ENCODE measurements at places on chromosomes 2 and 18. TPM values are rescaled to one million over a fixed set of nuclear protein-coding genes. Genes with fewer than 3 reads are reported as not detected.

GRCh38 chr2:239950144-239951128, 74.7 kb downstream of the NDUFA10 start:
- no peaks in the 10 kb centered on the region for H3K27me3 ChIP-seq
- H3K27ac ChIP-seq = no peak overlapping the region
- DNase-seq = no peak
- no peak overlapping the region for H3K4me3 ChIP-seq

GRCh38 chr18:80193701-80194100, 53.6 kb downstream of the PARD6G start:
- no peak overlapping the region for H3K27ac ChIP-seq
- no peaks in the 10 kb centered on the region for H3K4me1 ChIP-seq
- DNase-seq = no peak
- H3K4me3 ChIP-seq = no peak overlapping the region
- H3K27me3 ChIP-seq = no peaks in the 10 kb centered on the region

DNA sequence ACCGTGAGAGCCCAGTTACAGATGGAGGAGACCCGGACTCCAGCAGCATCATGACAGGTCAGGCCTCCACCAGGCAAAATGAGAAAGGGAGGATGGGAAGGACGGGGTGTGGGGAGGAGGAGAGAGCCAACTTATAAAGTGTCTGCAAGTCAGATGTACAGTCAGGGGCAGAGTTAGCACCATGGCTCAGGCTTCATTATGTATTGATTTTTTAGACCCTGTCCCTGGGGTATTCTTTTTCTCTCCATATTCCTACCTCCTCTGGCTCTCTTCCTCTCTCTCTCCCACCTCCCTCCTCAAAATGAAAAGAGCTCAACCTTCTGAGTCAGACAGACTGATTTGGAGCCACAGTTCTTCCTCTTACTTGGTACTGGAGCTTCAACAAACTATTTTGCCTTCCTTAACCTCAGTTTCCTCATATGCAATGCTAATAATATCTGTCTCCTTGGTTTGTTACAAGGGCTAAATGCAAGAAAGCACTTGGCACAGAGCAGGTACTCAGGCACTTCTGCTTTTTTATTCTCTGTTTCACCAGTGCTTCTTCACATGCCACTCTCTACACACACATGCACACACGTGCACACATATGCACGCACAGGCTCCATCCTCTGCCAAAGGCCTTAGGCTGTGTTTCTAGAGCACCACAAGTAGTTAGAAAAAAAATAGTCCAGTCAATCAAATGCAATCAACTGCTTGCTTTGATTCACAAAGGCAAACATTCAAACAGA, 92.3 kb upstream of the PKDCC start:
- H3K4me3 ChIP-seq = no peak overlapping the region
- no peaks in the 10 kb centered on the region for H3K36me3 ChIP-seq
- DNase-seq = no peak

DNA sequence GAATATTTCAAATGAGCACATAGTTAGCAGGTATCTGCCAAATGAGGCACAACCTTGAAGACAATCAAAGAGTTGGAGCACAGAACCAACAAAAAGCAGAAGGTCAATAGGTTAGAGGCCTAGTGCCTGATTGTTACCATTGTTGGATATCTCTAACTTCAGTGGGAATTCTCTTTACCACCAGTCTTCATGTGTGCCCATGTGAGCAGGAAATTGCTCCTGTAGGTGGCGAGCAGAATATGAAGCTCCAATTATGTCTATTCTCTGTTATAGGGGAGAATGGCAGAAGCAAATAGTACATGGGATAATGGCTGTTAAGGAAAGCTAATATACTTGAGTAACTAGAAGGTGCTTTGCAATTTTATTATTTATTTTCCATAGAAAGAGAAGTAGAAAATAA, 14.9 kb upstream of the ZNF385B start:
- no peak overlapping the region for H3K27ac ChIP-seq
- no peak overlapping the region for H3K4me3 ChIP-seq
- no peaks in the 10 kb centered on the region for H3K36me3 ChIP-seq

DNA sequence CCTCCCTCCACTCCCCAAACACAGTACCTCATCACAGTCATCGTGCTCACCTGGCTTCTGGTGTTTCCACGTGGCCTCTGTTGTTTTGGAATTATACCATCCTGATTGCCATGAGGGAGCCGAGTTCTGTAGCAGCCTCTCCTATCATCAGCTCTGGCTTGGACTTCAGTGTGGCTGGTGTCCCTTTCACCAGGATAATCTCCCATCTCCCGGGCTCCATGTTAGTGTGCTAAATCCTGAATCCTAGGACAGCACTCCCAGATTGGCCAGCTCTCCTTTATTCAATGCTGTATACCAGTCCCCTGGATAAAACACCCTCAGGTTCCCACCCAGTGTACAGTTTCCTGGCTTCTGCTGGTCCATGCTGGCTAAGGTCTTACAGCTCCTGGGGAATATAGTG, 53.3 kb downstream of the LONRF2 start:
- H3K36me3 ChIP-seq = no peaks in the 10 kb centered on the region
- DNase-seq = no peak
- H3K27me3 ChIP-seq = no peaks in the 10 kb centered on the region
- no peaks in the 10 kb centered on the region for H3K4me1 ChIP-seq
- no peak overlapping the region for H3K4me3 ChIP-seq
- H3K27ac ChIP-seq = no peak overlapping the region

CRYBA2 gene
- polyA plus RNA-seq = not detected

IRS1 gene
- polyA plus RNA-seq = 0.20 TPM

EMILIN1 gene
- 0.85 TPM for polyA plus RNA-seq
